ENCODE measurements at places on chromosomes 3 and 15.

- DNase-seq, result no peak
Observed at GRCh38 chr15:68114840-68115239, 60.7 kb downstream of the PIAS1 start.

DNA sequence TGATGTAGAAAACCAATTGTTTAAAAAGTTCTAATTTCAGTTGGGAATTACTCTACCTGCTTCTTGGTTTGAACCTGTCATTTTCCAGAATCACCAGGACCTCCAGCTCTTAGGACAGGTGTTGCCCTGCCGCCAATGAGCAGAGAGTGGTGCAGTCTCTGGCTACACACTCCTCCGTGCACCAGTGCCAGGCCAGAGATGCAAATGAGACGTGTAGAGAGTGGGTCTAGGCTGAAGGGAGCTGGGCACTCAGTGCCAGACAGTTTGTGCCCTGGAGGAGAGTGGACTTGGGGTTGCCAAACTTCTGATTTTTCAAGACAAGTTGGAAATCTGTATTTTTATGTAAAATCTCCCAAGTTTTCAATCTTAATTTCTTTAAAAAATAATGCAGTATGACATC lies 566.2 kb downstream of the MAGI1 start:
- DNase-seq, result no peak

GRCh38 chr15:75449585-75450306 lies 1.7 kb downstream of the SIN3A start:
- no peak for DNase-seq

- DNase-seq, result no peak
Observed at GRCh38 chr15:43251871-43252250, 14.9 kb downstream of the TGM5 start.

DNA sequence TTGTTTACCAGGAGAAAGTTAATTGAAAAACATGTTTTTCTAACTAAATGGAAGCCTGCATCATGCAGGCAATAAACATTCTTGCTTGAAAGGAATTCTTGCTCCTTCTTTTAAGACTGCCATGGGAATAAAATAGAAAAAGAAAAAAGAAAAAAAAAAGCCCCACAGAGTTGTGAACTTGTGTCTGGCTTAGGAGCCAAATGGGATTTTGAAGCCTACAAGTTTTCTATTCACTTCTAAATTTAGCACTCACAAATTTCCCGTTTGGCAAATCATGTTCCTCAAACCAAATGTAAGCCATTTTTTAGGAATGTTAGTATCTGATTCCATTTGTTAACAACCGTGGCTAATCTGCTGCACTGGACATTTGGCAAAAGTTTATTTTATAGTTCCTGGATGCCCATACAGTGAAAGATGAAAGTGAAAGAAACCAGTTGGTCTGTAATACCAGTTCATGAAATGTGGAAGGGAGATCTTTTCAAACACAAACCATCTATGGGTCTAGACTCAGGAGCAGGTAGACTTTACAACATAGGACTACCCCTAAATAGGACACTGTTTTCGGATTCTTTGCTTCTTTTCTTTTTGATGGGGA lies 133.8 kb upstream of the GMNC start:
- no peak for DNase-seq

- DNase-seq, result no peak
Observed at GRCh38 chr3:177144922-177145321, 52.4 kb downstream of the TBL1XR1 start.

DNA sequence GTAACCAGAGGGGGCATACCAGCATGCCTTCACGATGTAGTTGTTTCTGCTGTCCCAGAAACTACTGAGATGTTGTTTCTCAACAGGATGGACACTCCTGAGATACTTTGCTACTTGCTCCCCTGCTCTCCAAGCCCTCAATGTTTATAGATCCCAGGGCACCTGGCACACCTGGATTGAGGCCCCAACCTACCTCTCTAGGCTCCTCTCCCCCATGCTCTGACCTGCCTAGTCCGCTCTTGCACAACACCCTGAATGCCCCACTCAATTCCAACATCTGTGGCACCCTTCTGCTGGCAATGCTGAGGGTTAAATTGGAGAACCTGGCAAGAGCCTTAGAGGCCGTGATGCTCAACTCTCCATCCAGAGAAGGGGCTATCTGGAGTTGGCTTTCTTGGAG lies 42.5 kb upstream of the ANKRD34C start:
- DNase-seq, result no peak

GRCh38 chr3:96430079-96430478 lies 384.3 kb upstream of the EPHA6 start:
- DNase-seq, result no peak

DNA sequence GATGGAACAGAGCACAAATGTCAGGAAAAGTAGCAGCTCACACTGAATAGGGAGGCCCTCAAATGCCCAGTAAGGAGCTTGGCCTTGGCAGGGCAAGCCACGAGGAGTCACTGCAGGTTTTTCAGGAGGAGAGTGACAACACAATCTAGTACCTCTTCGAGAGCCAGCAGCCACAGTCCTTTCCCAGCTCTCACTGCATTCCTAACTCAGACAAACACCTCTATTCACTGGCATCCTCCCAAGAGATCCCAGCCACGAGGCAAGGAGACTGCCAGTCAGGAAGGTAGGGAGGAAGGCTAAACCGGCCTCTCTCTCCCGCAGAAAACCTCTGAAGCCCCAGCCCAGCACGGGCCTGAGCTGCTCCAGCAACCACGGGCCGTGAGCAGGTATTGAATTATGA lies 146.0 kb upstream of the SMAD3 start:
- no peak for DNase-seq

GRCh38 chr15:58228718-58229117 lies 90.5 kb downstream of the AQP9 start:
- no peak for DNase-seq

- no peak for DNase-seq
Observed at GRCh38 chr3:108297647-108298046, 1.3 kb downstream of the HHLA2 start.

- DNase-seq, result no peak
Observed at GRCh38 chr3:11757929-11758328, 88.8 kb downstream of the TAMM41 start.

DNA sequence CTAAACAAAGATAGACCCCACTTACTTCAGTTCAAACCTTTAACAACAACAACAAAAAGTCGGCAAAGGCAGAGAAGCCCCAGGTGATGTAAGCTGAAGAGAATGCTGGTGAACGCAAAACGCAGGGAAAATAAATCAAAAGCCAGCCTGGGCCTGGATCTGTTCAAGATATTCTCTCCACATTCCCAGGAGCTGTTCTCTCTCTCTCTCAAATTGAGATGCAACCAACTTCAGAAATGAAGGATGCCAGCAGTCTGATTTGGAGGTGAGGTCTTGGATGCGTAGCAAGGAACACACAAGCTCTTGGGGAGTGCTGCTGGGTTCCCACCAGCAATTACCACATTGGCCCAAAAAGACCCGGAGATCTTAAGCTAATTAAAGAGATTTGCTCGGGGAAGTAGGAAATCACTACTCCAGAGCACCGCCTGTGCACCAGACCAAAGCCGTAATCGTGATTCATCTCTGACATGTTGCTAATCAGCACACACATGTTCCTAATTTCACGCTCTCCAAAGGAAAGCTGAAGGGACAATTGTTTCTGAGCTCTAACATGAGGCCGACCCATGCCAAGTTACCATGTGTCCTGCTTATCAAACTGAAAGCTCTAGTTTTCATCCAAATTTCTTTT lies 37.1 kb downstream of the IL17RD start:
- DNase-seq, result no peak

DNA sequence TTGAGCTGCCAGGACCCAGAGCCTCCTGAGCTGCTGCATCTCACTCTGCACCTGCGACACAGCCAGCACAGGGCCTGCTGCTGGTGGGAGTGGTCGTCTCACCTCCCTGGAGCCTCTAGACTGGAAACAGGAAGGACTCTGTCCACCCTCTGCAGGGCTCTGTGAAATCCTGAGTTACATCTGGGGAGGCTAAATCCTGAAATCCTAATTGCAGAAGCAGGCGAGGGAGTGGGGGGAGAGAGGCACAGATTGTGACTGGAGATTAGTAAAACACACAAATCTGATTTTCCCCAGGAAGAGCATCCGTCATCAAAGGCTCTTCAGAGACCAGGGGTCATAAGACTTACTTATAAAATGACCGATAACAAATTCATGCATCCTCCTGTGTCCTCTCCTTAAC lies 31.6 kb upstream of the GABRG3 start:
- no peak for DNase-seq

- no peak for DNase-seq
Observed at GRCh38 chr15:42741710-42742109, 4.8 kb upstream of the CDAN1 start.

DNA sequence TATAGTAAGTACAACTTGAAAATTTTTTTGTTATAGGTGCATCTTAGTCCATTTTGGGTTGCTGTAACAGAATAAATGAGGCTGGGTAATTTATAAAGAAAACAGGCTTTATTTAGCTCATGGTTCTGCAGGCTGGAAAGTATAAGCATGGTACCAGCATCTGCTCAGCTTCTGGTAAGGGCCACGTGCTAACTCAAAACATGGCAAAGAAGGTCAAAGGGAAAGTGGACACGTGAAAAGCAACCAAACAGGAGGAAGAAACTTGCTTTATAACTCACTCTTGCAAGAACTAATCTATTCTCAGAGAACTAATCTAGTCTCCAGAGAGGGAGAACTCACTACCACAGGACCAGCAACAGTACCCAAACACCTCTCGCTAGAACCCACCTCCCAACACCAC lies 9.1 kb downstream of the HDGFL3 start:
- no peak for DNase-seq

DNA sequence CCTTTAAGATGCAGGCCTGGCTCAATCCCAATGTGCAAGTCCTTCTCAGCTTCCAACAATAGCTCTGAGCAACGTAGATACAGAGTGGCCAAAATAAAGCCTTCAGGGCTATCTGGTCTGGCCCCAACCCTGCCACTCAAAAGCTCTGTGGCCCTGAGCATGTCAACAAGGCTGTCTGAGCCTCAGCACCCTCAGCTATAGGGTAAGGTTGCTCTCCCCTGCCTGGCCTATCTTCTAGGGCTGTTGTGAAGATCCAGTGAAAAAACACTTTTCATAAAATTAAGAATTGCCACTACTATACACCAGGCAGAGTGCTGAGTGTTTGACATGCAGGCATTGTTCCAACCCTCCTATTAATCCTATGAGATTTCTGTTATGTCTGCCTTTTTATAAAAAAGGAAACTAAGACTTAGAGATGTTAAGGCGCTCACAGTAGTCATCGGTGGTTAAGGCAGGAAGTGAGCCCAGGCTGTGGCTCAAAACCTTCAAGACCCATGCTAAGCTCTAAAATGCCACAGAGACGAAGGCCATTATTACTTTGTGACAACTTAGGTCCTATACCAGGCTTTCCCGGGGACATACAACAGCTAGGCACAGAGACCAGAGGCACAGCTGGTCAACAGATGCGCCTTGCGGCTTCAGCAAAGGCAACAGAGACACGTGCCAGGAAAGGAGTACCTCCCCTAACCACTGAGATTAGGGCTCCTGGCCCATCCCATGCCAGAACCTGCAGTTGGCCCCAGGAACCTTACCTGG lies 5.1 kb downstream of the POLG start:
- DNase-seq, result no peak

Measured in iPS-NIHi11 (cell line).